ENCODE measurements at places on chromosomes 2 and 18.

DNA sequence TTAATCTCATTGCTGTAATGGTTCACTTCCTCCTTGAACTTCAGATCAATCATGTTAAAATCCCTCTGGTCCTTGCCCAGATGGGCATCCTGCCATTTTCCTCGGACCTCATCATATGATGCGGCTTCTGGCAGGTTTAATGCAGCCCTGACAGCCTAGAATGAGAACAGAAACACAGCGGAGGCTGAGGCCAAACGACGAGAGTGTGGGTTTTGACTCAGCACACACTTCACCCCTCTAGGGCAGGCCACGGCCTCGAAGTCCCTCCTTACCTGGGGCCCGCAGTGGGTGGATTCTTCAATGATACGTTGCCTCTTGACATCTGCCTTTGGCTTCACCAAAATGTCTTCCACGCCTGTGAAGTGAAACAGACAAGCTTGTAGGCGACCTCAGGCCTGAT, 56.8 kb downstream of the POLR1A start:
- no peak for DNase-seq

- no peak for DNase-seq
Observed at GRCh38 chr18:54906331-54907185, 52.7 kb downstream of the CCDC68 start.

DNA sequence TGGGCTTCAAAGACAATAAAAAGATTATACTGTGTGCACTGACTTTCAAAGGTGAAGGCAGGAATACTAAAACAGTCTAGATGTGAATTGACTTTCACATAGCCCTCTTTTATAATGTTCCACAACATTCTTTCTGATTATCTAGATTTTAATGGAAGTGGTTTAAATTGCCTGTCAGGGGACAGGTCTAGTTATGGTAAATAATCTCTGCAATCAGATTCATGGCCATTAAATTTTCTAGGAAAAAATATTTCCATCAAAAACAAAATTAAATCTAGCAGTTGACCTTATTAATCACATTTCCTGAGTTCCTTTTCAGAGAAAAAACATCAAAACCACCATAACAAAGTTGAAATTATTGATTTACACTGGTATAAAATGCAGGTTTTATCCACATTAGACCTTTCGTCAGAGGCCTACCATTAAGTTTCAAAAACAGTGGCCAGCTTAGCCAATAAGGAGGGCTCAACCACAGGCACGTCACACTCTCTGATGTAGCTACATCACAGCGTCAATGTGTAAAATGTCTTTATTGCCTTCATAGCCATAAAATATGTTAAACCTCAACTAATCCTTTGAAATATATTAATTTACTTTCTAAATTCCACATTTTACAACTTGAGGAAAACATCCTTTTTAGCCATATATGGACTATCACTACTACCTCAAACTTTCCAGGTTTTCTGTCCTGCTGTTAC, 79.4 kb downstream of the NOL10 start:
- DNase-seq: no peak

DNA sequence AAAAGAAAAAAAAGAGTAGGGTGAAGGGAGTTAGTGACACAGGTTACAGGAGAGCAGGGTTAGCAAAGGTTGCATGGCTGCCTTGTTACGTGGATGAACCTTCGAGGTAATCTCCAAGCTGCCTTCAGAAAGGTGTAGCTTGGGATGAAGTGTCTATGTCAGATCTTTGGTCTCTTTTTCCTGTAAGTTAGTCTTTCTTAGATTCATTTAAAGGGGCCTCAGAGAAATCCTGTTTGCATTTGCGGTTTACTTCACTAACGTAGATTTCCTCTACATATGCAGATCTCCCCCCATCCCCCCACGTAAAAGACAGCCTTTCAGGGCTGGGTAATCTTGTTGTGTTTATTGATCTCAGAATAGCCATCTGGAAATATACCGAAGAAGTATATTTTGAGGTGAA, 83.7 kb downstream of the MTA3 start:
- DNase-seq: no peak

DNA sequence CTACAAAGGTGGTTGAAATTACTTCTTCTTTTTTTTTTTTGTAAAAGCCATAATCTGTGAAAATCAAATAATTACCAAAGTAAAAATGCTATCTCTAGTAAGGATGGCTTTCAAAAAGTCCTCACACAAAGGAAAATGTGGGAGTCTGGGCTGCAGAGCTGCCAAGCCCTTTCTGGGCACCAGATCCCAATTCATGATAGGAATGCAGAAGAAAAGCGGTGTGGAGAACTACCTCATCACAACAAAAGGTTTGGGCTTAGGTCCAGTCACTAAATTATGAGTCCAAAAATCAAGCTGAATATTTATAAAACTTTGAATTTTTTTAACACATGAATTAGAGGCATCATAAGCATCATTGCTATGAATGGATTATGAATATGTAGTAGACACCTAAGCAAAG, 30.8 kb upstream of the EPHA4 start:
- no peak for DNase-seq

DNA sequence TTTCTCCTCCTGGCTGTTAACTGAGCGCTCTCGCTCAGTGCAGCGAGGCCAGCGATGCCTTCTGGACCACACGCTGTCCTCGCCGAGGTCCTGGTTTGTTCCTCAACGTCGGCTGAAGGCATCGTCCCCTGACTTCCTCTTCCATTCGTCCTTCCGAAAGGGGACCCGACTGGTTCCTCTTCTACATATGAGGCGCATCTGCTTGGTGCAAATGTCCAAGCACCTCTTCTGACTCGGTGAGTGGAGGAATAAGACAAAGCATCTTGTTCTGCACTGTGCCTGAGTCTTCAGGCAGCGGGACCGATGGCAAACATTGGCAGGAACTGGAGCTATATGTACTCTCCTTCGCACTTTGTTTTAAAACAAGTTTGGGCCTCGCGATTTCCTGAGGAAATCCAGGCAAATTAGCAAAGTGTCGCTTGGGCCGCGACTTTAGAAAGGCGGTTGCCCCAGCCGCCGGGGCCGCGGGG, 621 bp upstream of the KCNS3 start:
- DNase-seq: peak; percentile 52

DNA sequence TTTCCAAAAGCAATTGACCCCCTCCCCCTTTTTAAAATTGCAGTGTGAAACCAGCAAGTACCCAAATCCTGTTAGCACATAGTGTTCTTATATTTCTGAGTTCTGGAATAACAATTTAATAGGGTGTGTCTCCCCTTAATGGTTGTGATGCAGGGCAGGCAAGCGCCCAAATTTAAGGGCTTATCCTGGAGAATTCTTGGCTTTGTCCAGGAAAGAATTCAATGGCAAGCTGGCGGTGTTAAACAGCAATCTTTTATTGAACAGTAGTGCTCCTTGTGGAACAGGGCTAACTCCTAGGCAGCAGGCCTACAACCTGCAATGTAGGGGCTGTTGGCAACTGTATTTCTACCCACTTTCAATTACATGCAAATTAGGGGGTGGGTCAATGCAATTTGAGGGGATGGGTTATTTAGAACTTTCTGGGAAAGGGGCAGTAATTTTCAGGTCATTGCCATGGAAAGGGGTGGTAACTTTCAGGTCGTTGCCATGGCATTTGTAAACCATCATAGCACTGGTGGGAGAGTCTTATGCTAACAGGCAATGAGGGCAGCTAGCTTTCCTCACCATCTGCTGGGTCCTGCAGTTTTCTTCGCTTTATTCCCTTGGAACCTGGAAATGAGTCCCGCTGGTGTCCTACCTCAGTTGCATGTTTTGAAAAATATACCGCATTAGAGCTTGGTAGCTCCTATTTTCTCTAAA, 149.0 kb upstream of the KCTD1 start:
- DNase-seq: no peak

GRCh38 chr2:618422-618990, 58.7 kb downstream of the TMEM18 start:
- no peak for DNase-seq

GRCh38 chr2:10960606-10961489, 49.1 kb downstream of the KCNF1 start:
- DNase-seq: no peak

- no peak for DNase-seq
Observed at GRCh38 chr2:28896906-28897305, 2.4 kb downstream of the WDR43 start.

Measured in inflammatory macrophage (primary cell).